Right hindlimb (tissue), 1 donor: ENCODE measurements at places on chromosomes 2 and 18.

DNA sequence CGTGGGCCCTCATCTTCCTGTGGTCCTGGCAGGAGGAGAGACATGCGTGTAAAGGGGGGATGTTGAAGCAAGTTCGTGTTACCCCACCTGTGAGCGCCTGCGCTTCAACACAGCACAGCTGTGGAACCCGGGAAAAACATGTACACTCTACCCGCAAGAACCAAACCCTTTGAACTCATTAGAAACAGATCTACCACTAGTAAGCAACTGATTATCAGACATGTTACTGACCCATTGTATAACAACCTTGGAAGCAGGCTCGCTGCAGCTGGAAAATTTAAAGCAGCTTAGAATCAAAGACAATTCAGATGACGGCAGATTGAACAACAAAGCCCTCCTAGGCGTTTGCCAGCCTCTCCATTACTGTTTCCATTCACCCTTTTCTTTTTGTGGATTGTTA lies 771.7 kb upstream of the SALL3 start:
- DNase-seq, result no peak

DNA sequence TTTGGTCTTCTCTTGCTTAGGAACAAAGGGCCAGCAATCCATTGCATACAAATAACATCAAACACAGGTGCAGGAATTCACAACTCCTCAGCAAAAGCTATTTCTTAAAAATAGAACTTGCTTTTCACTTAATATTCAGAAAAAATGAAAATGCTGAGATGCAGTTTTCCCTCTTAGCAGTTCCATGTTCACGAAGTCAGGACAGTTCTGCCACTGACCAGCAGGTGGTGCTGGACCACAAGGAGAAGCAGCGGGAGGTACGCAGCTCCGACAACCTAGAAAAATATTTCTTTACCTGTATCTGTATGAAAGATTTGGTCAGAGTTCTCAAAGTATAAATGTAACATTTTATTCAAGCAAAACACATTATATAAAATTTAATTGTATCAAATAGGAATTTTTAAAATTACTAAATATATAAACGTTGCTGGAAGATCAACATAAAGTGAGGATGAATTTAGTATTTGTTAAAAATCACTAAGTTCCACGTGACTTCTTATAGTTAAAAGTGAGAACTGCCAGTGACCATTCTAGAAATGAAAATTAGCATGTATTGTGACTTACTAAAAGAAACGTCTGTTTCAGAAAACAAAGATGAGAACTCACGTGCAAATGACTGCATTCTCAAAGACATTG lies 48.8 kb downstream of the ADNP2 start:
- DNase-seq, result peak; percentile 74

GRCh38 chr2:216713691-216714336 lies 18.5 kb upstream of the IGFBP5 start:
- DNase-seq, result peak; percentile 67

- DNase-seq, result no peak
Measured at GRCh38 chr2:232973796-232974195, 39.3 kb downstream of the NGEF start.

DNA sequence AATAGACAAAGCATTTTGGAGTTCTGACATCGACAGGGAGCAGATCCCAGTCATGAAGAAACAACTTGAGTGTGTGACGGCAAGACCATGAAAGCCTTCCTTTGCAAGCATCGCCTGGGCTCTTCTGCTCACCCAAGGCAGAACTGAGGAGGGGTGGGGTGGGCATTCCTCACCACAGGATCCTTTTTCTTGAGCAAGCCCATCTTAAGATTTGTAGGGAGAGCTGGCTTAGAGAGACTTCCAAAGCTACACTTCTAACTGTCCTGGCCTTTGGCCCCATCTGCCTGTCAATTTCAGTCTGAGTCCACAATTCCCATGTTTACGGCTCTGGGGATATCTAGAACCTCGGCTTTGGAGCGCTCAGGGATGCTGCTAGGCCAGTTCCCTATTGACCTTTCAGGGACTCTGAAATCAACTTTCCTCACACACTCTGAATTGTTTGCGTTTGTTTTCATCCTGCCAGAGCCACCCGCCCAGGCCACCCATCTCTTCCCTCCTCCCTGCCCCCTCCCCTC lies 3.7 kb downstream of the KLHL14 start:
- no peak for DNase-seq

DNA sequence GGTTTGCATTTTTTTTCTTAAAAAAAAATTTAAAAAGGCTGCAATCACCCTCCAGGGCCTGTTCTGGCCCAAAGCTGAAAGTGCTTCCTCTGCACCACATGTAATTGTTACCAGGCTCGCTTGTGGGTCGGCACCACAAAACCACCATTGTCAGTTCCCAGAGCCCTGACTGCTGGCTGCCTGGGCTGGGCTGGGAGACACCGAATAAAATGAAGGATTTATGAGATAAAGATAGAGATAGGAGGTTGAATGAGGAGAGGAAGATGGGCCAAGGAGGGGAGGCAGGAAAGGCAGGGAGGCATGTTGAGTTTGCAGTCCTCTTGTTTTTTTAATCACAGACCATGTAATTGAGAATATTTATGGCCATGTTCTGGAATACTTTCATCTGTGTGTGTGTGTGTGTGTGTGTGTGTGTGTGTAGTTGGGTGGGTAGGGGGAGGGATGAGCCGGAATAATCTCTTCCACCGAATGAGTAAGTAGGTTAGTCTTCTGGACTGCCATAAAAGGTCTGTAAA lies 14.7 kb downstream of the NRP2 start:
- no peak for DNase-seq

- DNase-seq, result no peak
Measured at GRCh38 chr2:177679611-177680605, 287.3 kb downstream of the AGPS start.

- DNase-seq, result no peak
Measured at GRCh38 chr2:36450466-36451196, 95.1 kb downstream of the CRIM1 start.

DNA sequence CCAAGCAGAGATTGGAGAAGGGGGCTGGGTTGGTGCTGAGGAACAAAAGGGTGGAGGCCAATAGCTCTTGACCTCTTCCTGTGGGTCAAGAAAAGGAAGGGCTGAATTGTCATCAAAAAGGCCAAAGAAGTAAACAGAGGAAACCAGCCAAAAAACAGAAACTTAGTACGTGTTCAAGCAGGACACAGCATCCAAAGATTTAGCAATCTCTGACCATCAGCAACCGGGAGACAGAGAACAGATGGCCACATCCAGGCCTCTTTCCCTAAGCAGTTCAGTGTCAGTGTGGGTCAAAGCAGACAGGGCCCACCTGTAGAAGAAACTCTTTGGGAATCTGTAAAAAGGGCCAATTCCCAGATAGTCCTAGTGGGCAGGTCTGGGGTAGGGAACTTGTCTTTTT lies 2.9 kb downstream of the DNPEP start:
- peak; percentile 4 for DNase-seq

DNA sequence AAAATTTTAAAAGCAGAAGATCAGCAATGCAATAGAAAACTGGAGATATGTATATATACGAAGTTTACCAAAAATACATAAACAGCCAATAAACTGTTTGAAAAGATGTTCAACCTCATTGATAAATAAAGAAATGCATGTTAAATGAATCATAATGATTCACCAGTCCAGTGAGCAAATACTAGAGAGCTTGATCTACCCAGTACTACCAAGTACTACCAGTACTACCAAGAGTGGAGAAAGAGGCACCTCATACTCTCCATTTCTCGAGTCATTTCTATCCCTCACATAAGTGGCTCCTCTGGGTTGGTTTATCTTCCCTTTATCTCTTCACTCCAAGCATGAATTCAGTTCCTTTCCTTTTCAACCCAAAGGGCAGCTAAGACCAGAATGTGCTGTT lies 138.9 kb downstream of the MREG start:
- DNase-seq, result no peak
